ENCODE measurements at places on chromosomes 2 and 18.

GRCh38 chr18:35458677-35459441 is 38.9 kb downstream of the INO80C start:
- DNase-seq = no peak

GRCh38 chr2:29187926-29188325 is 72.7 kb downstream of the CLIP4 start:
- no peak for DNase-seq

GRCh38 chr2:204948822-204949221 is 403.5 kb downstream of the PARD3B start:
- DNase-seq = no peak

DNA sequence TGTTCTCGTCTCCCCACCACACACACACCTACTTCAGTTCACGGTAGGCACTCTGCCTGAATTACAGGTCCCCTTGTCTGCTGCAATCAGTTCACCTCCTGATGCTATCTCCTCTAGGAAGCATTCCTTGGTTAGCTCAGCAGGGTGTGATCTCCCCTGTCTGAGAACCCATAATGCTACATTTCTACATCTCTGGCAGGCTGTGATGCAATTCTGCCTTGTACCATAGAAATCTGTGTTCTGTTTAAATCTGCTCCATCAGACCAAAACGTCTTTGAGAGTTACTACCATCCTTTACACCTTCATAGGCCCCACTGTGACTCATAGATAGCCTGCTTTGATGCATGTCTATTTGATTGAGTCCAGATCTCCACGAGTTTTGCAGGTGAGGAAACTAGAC is 103.9 kb downstream of the TTC32 start:
- no peak for DNase-seq

DNA sequence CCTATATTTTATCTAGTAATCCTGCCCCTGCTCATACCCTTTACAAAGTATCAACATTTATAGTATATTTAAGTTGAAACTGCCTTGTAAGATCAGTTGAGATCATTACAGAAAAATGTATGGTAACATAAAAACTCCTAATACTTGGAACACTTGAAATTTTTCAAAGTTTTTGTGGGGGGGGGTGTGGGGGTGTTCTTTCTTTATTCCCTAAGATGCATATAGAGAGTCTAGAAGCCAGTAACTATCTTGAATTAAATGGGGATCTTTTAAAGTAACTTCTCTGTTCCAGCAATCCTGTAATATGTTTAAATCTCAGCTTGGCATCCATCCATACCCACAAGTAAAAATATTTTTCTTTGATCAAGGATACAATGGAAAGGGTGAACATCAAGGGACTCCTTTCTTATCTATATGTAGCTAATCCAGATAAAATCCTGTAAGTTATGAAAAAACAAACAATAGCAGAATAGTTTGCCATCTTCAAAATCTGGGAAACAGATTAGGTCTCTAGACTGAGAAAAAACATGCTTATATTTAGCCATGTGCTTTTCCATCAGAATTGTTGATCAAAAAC is 455.3 kb downstream of the MEIS1 start:
- DNase-seq = no peak

GRCh38 chr18:48296581-48296980 is 112.6 kb downstream of the ZBTB7C start:
- no peak for DNase-seq
